ENCODE measurements at places on chromosomes 13 and 19.

DNA sequence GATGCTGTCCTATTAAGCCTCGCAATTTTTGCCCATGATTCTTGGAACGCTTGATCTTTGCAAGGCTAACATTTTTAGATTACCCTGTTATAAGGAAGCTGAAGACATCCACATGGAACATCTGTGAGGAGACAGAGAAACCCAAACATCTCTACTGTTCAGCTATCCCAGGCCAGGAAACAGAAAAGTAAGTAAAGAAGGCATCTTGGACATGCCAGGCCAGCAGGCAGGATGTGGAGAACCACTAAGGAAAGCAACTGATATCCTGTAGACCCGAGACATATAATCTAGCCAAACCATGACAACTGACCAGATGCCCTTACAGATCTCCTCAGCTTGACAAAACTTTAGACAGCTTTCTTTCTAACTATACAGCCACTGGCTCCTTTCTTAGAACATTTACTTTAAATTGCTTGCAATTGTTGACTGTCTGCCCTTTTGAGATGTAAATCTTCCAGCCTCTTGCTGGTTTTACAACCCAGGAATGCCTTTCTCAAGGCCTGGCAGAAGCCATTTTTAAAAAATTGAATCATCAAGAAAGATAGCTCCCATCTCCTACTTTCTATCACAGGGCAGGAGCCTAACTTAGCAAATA lies 255.8 kb upstream of the DACH1 start:
- no peak for DNase-seq

- no peak for DNase-seq
Observed at GRCh38 chr19:7419777-7420439, 68.9 kb downstream of the PEX11G start.

DNA sequence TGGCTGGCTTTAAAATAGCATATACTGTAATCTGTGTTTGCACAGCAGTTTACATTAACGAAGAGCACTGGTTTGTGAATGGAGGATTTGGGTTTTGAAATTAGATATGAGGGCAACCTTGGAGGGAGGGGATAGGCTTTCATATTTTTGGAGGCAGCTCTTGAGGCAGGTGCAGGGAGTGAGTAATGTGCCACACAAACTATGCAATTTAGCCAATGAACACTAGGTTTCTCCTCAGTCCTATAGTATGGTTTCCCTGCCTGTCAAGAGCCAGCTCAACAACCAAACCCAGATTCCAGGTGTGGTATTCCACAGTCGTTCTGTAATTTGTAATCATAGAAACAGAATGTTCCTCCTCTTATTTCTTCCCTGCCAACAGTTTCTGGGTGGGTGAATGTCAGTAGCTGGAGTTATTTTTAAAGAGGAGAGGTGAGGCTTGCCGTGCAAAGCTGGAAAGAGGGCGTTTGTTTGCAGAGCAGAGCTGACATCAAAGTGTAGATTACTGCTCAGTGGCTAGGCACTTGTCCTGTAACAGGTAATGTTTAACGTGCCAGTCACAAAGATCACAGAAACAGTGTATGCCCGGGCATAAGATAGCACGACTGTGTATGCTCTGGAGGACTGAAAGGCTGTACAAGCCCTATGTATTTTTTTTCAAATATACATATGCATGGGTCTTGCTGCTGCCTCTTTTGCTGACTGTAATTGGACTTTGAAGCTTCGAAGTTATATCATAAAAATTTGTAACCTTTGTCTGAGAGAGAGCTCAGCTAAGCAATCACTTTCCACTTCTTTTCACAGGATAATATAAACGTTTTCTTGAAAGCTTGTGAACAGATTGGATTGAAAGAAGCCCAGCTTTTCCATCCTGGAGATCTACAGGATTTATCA lies 124.2 kb downstream of the LMO7 start:
- DNase-seq: no peak

DNA sequence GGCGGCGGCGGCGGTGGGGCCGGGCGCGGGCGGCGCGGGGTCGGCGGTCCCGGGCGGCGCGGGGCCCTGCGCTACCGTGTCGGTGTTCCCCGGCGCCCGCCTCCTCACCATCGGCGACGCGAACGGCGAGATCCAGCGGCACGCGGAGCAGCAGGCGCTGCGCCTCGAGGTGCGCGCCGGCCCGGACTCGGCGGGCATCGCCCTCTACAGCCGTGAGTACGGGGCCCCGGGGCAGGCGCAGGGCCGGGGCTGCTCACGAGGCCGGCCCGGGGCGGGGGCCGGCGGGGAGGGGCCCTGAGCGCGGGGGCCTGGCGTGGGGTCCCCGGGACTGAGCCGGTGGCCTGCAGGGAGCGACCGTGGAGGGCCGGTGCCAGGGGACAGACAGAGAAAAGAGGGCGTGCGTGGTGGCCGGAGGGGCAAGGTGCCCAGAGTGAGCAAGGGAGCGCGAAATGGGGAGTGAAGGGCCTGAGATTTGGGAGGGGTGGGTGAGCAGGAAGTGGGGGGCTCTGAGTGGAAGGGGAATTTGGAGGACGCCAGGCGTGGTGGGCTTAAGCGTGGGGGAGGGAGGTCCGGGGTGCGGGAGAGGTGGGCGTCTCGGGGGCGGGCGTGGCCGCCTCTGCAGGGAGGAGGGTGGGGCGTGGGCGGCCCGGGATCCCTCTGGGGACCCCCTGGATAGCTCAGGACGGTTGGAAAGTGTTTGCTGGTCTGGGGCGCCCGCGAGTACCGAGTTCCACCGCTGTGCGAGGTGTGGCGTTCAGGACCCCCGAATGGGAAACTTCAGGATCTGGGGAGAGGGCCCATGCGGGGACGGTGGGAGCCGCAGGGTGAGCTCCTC lies 575 bp downstream of the CARM1 start:
- DNase-seq: peak; percentile 61

- DNase-seq: no peak
Observed at GRCh38 chr19:18562086-18562485, 4.4 kb downstream of the KXD1 start.

DNA sequence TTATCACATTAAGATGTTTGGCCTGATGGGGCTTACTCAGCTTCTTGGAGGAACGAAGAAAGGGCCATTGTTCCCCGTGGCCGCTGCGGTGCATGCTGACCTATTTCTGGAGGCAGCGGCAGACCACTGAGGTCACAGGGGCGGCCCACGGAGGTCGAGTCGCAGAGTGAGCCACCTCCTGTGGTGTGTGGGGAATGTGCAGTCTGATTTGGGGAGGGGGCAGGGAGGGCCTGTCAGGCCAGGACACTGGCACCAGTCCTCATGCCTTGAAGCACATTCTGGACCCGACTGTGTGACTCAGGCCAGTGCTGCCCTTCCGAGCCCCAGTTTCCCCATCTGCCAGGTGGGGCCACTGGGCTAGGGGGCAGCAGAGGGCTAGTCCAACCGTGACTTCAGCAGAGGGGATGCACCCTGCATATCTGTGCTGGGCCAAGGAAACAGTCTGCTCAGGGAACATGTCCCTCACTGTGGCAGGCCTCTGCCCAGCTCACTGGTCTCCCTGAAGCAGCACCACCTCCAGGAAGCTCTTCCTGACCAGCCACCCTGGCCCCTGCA lies 6.3 kb downstream of the SLC7A10 start:
- DNase-seq: peak; percentile 77

- DNase-seq: no peak
Observed at GRCh38 chr13:94933230-94933751, 220.9 kb upstream of the SOX21 start.

- DNase-seq: no peak
Observed at GRCh38 chr13:21511849-21512248, 52.7 kb upstream of the ZDHHC20 start.

GRCh38 chr13:54092686-54093085 lies 1064.1 kb downstream of the OLFM4 start:
- no peak for DNase-seq

GRCh38 chr13:41645331-41645730 lies 188.0 kb downstream of the RGCC start:
- DNase-seq: no peak

Measured in 8988T (cell line).